ENCODE measurements at places on chromosomes 2 and 18.

DNA sequence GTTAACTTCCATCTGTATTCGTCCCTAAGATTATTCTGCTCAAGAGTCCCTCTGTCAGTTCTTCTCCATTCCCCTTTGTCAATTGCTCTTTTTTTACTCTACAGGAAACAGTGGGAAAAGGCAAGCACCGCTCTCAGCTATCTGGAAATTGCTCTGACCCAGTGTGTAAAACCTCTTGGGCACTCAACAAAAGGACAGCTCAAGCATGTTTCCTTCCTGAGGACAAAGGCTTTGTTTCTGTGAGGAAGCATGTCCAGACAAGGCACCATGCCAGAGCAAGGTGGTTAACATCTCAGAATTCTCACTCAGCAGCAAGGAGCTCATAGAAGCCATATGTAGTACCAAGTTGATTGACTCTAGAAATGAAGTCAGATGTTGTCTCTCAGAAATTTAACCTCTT is 735.6 kb downstream of the TSN start:
- no peak for DNase-seq

- DNase-seq = no peak
These were observed 30.7 kb upstream of the ZNF236 start for GRCh38 chr18:76791642-76792041.

DNA sequence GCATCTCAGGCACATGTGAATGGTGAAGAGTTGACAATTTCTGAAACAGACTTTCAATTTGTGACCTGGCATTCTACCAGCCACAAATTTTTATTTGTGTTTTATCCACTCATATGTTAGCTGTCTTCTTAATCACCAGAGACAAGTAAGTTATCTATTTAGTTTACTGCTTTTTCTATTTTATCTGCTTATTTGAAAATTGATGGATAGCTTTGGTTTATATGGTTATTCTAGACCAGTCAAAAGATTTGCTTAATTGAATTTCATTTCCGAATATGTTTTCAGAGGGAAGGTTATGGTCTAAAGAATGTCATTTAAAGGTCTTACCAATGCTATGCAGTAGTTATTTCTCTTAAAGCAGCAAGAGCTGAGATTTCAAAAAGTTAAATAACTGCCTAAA is 43.5 kb upstream of the LRRTM1 start:
- DNase-seq = no peak

- peak; percentile 45 for DNase-seq
These were observed 87.7 kb downstream of the EXOC6B start for GRCh38 chr2:72738096-72738495.

DNA sequence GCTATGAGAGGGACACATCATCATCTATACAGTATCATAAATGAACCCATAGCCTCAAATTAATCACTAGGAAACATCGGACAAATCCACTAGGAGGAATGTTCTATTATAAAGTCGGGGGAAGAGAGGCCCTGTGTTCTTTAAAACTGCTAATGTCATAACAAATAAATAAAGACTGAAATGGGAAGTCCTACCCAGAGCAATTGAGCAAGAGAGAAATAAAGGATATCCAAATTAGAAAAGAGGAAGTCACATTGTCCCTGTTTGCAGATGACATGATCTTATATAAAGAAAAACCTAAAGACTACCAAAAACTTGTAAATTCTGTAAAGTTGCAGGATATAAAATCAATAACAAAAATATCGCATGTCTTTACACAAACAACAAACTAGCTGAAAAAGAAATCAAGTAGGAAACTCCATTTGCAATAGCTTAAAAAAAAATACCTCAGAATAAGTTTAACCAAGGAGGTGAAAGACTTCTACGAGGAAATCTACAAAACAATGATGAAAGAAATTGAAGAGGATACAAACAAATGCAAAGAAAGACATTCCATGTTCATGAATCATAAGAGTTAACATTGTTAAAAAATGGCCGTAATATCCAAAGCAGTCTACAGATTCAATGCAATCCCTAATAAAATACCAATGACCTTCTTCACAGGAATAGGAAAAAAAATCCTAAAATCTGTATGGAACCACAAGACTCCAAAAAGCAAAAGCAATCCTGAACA is 30.6 kb downstream of the RTN4 start:
- DNase-seq = peak; percentile 25

DNA sequence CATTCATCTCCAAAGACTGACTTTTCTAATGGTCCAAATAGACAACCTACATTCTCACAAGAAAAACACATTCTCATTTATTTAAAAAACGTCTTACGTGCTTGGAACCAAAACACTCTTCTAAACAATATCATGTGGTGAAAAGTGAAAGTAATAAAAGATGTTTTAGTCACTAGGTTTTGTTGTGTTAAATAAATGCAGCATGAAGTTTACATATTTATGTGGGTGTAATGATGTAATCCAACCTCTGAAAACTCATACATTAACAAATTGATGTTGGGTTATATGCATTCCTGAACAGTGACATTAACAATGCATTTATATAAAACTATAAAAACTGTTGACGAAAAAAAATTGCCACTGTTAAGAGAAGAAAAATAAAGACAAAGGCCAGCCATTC is 55.1 kb upstream of the ACVR2A start:
- peak; percentile 54 for DNase-seq
